ENCODE measurements at places on chromosomes 11 and 22. TPM values are rescaled to one million over a fixed set of nuclear protein-coding genes. Genes with fewer than 3 reads are reported as not detected.
A peak's percentile ranks its signal among the peaks of the same experiment; 100 is the strongest.

MYBPC3 gene
- under 0.01 TPM for total RNA-seq

OR8G5 gene
- total RNA-seq = not detected

OR8D1 gene
- not detected for total RNA-seq

CCDC88B gene
- 2.9 TPM for total RNA-seq

DNA sequence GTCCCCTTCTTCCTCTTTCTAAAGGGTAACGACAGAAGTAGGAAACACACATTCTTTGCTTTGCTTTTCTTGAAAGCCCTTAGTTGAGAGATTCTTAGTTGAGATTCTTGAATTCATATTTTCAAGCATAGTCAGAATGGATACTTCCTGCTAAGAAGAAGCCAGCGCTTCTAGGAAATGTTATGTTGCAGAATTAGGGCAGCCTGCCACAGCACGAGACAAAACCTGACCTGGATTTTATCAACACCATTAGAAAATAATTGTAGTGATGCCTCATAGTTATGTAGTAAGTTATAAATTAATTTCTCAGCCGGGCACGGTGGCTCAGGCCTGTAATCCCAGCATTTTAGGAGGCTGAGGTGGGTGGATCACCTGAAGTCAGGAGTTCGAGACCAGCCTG lies 37.9 kb upstream of the NUP160 start:
- peak; percentile 20 for DNase-seq

DNA sequence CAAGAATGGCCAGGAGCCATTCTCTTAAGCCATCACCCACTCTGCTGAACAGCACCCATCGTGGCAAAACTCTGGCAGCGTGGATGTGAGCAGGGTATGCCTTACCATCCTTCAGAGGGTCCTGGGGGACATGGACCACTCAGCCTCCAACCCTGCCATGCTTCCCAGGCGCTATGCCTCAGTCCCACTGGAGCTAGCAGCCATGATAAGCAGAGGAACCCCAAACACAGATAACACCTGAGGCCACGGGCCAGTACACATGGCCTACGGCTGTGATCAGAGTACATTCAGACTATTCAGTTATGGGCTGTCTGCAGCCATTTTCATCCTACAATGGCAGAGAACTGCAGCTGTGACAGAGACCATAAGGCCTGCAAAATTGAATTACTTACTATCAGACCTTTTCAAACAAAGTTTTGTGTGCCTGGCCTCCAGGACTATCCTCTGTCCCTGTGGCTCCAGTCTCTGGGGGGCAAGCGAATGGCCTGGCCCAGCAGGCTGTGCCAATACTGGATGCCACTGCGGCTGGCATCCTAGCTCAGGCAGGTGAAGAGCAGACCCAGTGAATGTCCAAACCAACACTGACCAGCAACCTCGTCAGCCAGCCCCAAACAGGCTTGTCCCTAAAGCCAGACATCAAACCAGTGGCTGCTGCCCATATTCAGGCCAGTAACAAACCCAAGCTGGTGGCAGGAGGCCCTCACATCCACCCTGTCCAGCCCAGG lies 6.9 kb downstream of the ARVCF start:
- DNase-seq = no peak

- DNase-seq = no peak
Measured at GRCh38 chr11:134512061-134512460, 100.0 kb upstream of the B3GAT1 start.

GRCh38 chr11:80432057-80432456 lies 991.2 kb upstream of the TENM4 start:
- peak; percentile 38 for DNase-seq

DNA sequence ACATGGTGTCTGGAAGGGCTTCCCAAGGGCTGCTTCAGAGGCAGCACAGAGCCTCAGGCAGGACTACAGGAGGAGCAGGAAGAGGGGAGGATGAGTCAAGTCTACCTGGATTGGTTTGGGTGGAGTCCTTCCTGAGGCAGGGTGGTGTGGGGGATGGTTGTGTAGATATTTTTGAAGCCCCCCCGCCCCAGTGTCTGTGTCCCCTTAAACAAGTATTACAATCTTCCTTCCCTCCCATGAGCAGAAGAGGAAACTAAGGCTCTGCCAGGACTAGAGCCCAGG lies 34.7 kb upstream of the FCHSD2 start:
- DNase-seq = peak; percentile 65

Data from bronchial epithelial cell (primary cell).